ENCODE measurements at places on chromosomes 6 and 20.
A peak's percentile ranks its signal among the peaks of the same experiment; 100 is the strongest.

- DNase-seq: no peak
These were observed 949.9 kb upstream of the FLRT3 start for GRCh38 chr20:15287329-15287728.

GRCh38 chr6:159952289-159953005 lies 16.4 kb upstream of the IGF2R start:
- DNase-seq: no peak

GRCh38 chr20:51807720-51808250 lies 5.5 kb upstream of the SALL4 start:
- no peak for DNase-seq

- no peak for DNase-seq
These were observed 36.0 kb upstream of the AKIRIN2 start for GRCh38 chr6:87738000-87738399.

GRCh38 chr6:117540670-117541069 lies 58.2 kb downstream of the DCBLD1 start:
- DNase-seq: peak; percentile 88

DNA sequence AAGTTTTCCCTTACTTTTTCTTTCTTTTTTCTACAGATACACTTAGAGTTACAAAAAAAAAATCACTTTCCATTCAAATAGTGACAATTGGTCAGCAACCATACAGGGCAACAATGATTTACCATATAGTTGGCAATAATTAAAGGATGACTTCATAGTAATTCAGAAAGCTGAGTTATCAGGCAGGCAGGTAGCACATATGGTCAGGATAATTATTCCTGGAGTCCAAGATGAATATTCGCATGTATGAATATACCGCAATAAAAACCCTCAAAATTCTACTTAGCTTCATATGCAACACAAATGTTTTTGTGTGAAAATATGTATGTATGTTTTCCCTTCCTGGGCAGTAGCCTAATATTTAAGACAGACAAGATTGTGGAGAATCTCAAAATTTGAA lies 34.5 kb downstream of the COL19A1 start:
- DNase-seq: no peak

GRCh38 chr20:24987244-24987643 lies 5.3 kb downstream of the APMAP start:
- DNase-seq: peak; percentile 13

DNA sequence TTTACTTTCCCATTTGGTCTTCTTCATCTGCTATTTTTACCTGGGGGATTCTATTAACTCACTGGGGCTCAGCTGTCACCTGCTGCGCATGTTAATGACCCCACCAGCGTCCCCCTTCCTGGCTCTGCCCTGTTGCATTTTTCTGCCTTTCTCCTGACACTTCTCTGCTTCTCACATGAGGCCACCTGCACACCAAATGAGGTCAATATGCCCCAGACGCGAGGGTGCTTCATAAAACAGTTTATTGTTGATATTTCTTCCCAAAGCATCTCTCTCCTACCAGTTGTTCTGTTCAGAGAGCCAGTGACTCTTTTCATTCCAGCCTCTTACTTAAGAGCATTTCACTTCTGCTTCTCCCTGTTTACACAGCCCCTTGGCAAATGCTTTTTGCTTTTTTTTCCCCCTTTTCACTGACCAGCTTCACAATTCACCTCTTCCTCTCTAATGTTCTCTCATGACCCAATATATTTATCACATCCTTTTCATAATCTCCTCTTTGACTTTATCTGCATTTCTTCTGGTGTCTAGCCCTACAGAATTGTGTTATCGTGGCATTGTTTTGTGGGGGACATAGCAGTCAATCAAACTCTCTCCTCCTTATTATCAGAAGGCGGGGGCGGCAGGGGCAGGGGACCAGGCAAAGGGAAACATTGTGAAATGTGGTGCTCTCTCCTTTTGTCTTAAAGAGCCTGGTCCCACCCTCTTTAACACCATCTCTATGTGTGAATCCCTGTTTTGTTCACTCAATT lies 545.8 kb upstream of the CITED2 start:
- no peak for DNase-seq

GRCh38 chr20:50247196-50248094 lies 56.8 kb downstream of the CEBPB start:
- DNase-seq: no peak

DNA sequence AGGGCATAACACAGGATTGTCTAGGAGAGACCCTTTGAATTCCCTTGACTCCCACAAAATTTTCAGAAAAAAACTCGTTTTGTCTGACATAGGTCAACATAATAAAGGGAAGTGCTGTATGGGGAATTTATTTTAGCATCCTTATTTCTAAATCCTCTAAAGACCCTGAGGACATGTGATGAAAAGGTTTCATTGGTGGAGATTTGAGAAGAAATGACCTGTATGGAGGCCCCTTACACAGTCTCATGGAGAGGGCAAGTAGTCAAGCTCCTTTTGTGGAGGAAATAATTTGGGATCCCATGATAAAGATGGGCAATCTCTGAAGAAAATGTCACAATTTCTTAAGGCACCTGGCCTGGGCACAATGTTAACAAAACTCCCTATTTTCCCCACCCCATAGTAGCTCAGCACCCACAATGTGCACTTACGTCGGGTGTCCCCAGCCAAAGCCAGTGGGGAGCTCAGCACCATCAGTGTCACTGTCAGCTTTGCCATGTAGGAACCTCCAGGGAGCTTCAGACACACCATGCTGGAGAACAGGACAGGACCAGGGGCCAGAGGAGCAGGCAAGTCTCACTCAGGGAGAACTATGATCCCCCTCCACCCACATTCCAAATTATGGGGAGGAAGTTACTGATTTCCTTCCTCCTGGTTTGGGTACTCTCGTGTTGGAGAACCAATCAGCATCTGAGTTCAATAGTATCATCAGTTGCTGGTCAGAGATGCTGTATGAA lies at the start of gene HLA-DRB5:
Gene HLA-DRB5, minus strand, starts transcription at position 591 of the 734 bp plus-strand sequence. Its CDS starts 63 bp downstream, at position 528.
- no peak for DNase-seq

- no peak for DNase-seq
These were observed 34.2 kb downstream of the CLVS2 start for GRCh38 chr6:123030282-123030681.

- DNase-seq: no peak
These were observed 54.1 kb upstream of the UBR2 start for GRCh38 chr6:42509765-42510164.

DNA sequence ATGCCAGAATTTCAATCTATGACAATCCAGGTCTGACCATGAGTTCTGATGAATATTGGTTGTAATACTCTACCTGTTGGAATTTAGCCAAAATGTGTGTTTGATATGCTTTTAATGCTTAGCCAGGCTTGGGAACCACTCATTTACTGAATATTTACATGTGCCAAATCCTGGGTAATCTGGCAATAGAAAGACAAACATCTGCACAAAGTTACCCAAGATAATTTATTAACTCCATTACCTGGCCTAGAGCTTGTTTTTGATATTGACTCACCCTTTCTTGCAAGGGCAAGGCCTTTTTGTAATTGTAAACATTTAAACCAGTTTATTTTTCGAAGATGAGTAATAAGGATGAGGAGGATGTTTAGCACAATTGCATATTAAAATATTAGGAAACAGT lies 13.5 kb upstream of the CD2AP start:
- DNase-seq: no peak

DNA sequence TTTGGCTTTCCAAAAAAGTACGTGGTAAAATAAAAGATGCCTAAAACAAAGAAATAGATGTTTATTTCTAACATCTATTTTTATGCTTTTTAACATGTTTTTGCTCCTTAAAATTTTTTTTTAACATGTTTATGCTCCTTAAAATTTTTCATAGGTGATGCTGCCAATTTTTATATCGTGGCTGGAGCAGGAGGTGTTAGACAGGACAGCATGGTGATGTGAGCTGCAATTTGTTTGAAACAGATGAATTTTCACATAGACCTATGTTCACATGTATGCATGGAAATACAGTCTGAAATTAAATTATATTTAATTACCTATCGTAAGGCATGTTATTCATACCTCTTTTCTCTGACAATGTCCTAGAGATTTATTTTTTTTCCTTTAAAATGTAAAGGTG lies 784.8 kb downstream of the EPHA7 start:
- no peak for DNase-seq

GRCh38 chr20:6115221-6115895 lies 7.5 kb downstream of the FERMT1 start:
- DNase-seq: no peak

GRCh38 chr6:31915756-31916155 lies 11.8 kb upstream of the C2 start:
- DNase-seq: no peak

DNA sequence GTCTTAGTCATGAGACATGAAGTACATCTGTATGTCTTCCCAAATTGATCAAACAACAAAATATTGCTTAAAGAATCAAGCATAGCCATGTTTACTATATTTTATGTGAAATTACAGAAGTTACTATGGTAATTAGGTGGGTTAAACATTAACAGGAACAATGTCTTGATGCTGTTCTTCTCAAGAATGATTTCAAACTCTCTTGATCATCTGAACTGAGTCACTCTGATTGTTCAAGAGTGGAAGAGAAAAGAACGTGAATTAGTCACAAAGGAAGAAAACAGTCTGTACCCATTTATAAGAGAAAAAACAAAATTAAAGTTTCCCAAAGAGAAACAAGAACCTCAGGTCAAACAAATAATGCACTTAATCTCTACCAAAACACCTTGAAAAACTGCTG lies 62.2 kb upstream of the NUP153 start:
- no peak for DNase-seq

- DNase-seq: peak; percentile 34
These were observed 112.2 kb upstream of the ARMC2 start for GRCh38 chr6:108736002-108736361.

DNA sequence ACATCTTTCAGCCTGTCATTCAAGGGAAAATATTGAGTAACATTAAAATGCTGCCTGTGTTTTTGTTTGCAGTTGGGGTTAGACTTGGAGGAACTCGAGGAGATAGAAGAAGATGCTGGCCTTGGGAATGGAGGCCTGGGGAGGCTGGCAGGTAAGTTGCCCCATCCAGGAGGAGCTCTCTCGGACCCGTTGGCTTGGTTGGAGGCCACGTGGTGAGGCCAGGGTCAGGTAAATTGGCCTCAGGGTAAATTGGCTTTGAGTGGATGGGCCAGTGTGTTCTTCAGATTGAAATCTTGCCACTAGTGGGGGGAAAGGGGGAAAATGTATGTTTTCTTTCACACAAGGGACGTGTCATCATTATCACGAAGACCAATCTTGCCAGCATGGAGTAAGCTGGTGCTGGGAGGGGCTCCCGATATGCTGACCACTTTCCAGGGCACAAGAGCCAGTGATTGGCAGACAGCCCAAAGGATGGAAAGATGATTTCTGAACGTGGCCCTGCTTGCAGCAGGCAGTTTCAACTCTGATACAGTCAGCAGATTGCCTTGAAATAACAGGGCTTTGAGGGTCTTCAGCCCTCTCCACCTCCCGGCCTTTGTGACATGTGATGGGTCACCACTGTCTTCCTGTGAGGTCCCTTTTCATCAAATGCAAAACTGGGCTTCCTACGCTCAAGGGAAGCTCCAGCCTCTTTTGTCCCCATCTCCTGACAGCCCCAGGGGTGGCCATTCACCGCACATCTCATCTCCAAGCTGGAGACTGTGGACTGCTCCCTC lies 21.4 kb downstream of the PYGB start:
- DNase-seq: no peak

- no peak for DNase-seq
These were observed 18.3 kb upstream of the FOXP4 start for GRCh38 chr6:41527721-41528408.

GRCh38 chr6:91299544-91300491 lies 712.9 kb upstream of the MAP3K7 start:
- DNase-seq: no peak

DNA sequence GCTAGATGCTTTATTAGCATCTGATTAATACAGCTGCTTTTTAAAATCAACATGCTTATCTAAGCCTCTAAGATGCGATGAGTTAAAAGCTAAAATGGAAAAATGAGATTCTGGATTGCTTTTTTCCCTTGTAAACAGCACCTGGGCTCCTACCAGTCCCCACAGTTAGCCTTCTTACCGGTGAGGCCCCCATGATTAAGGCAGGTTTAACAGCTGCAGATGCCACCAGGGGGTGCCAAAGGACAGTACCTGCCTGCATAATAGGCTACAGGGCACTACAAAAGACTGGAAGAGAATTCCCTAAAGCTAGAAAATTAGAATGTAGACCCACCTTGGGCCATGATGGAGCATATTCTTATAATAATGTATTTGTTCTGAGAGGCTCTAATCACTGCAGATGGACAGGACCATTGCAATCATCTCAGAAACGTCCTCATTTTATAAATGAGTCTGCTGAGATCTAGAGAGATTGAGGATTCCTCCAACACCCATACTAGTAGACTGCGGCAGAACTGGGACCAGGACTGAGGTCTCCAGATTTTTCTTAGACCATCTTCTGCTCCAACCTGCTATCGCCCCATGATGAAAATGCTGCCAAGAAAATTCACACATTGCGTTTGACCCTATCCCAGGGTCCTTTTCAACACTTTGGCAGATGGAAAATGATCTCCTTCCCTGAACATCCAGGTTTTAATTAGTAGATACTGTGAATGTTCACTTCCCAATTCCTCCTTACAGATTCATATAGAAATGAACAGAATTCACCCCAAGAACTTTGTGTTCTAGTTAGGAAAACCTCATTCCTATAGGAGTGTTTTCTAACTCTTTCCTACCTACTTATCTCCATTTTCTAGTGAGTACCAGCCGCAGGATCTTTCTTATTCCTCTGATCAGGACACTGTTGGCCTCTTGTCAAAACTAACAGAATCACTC lies 148.8 kb downstream of the RPS12 start:
- DNase-seq: peak; percentile 52

DNA sequence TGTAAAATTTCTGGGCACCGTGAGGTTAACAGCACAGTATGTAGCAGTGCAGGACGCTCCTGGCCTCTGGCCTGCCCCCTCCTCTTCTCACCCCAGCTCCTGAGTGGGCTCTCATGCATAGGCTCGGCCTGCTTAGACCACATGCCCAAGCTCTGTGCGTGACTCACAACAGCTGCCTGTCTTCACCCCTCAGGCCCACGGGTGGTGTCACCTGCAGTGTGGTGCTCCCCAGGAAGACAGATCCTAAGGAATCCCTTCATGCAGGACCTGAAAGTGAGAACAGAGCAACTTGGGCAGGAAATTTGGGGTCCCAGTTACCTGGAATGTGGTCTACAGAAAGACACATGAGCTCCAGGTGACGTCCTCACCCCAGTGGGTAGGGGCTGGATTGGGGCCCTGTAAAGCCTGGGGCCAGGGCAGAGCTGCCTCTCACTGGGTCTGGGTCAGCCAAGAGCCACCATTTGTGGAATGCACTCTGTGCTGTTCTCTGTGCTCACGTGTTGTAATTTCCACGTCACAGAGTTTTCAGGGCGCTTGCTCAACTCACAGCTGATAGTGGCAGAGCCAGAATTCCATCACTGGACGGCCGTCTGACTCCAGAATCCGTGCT lies 37.0 kb upstream of the PXDC1 start:
- DNase-seq: peak; percentile 84

DNA sequence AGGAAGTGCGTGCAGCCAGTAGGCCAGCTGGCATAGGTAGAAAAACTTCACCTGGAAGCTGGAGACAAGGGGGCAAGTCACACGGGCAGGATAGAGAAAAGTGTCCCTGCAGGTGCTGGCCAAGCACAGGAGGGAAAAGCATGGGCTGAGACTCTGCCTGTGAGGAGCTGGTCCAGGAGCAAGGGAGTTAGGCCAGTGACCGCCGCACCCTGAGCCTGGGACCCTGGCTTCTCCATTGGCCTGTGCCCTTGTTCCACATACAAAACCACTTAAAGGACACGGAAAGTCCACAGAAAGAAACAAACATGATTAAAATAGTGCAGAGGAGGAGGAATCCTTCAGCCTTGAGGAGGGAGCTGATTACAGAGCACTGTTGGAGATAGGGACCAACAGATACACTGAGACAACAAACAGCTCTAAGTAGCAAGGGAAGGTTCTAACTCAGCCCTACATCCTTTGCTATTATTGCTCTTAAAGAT lies 68.6 kb downstream of the TRAM2 start:
- no peak for DNase-seq

- no peak for DNase-seq
These were observed 153.3 kb downstream of the PREX1 start for GRCh38 chr20:48674461-48674860.

Data from NCI-H226 (cell line).